ENCODE measurements at places on chromosomes 2 and 18.

GRCh38 chr2:180016937-180017336 lies 9.8 kb upstream of the CWC22 start:
- DNase-seq = no peak

DNA sequence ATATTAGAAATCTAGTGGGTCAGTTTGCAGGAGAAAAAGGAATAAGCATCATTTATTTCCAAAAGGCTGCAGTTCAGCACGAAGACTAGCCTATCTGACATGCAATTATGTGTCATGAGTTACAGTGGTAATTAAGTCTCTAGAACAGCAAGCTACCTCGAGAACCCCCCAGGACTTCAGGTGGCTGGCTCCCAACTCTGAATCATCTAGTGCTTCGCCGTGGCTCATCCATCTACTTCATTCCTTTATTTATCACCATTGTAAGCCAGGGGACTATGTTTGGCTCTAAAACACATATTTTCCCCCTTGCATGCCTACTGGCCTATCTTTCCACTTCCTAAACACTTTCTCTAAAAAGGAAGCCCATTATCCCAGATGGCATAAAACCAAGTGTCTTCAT lies 121.6 kb downstream of the TXNL1 start:
- no peak for DNase-seq

DNA sequence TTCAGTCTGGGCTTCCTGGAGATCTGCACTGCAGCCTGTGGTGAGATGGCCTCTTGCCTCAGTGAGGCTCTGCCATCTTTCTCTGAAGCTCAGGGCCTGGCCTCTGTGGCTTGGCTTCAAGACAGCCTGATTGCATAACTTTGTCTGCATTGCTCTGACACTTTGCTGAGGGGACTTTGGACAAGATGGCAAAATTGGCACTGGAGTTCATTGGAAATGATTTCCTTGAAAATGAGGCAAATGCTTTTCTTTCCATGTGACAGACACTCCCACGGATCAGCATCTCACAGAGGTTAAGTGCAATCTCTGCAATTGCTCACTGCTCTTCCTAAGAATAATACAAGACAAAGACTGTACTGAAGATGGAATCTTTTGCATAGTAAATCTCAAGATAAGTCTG lies 166.8 kb downstream of the KCNS3 start:
- no peak for DNase-seq

GRCh38 chr2:184049566-184049965 lies 548.8 kb upstream of the ZNF804A start:
- DNase-seq = no peak

GRCh38 chr18:22956226-22956625 lies 23.1 kb downstream of the RBBP8 start:
- DNase-seq = no peak

- DNase-seq = no peak
These were observed 67.0 kb downstream of the CAB39 start for GRCh38 chr2:230779607-230780006.

DNA sequence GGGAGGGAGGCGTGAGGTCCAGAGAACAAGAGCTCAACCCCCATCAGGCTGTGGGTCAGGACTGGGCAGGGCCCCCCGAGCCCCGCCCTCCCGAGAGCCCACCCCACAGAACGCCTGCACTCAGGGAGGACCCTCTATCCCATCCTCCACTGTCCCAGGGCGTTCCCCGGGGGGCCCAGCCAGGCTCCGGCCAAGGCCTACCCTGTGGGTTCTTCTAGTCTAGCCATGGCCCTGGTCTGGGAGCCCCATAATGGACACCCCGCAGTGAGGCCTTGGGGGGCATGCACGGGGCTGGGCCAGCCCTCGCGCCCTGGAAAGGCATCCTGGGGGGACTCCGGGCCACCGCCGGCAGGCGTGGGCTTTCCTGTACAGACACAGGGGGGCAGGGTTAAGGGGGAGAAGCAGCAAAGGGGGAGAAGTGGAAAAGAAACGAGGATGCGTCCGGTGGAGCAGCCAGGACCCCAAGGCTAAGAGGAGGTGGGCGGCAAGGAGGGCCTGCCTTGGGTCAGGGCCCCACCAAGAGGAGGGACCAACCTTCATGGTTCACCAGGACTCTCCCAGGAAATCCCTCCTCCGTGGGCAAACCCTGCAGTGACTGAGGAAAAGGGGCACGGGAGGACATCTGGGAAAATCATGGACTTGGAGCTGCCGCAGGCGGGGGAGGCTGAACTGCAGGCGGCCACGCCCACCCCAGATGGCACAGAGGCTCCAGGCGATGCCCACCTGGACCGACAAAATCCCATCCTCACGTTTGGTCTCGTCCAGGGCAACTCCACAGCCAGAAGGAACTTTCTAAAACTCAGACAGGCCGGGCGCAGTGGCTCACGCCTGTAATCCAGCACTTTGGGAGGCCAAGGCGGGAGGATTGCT lies 2.7 kb upstream of the CROCC2 start:
- no peak for DNase-seq

DNA sequence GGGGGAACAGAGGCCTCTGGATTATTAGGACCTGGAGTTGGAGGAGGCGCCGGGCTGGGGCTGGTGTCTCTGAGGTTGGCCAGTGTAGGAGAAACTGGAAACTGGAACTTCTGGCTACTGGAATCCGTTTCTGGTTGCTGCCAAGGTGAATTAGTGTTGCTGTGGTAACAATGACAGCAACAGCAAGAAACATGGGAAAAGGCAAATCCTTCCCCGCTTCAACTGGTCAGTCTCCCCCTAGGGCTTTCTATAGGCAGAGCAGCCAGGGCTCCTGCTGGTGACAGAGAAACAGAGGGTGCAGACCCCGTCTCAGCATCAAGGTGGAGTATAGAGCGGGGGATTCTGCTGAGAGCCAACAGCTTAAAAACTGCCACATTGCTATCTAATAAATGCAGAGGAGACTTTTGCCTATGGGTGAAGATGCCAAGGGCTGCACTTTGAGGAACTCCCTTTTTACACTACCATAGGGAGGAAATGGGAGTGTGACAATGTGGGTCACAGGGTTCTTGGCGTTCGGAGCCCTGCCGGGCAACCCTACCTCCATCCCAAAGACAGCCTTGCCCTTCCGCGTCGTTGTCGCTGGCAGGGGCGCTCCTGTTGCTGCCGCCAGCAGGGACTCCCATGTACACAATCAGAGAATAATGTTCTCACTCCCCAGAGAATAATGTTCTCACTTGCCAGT lies 81.4 kb upstream of the CABLES1 start:
- no peak for DNase-seq

DNA sequence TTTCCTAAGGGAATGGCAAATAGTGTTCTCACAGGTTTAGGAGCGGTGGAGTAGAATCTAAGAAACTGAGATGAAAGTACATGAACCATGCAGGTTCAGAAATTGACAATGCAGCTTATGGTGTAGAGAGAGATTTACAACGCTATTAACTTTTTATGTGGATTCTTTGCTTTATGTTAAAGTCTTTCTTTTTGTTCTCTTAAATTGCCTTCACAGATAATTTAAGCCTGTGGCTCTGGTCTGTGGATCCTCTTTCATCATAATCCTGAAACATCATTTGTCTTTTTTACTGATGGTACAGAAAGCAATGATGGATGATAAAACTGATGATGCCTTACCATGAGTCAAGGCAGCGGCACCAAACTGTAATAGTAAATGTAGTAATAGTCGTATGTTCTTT lies 30.3 kb downstream of the SOCS6 start:
- no peak for DNase-seq

GRCh38 chr2:98563394-98563793 lies 44.9 kb downstream of the COA5 start:
- no peak for DNase-seq

DNA sequence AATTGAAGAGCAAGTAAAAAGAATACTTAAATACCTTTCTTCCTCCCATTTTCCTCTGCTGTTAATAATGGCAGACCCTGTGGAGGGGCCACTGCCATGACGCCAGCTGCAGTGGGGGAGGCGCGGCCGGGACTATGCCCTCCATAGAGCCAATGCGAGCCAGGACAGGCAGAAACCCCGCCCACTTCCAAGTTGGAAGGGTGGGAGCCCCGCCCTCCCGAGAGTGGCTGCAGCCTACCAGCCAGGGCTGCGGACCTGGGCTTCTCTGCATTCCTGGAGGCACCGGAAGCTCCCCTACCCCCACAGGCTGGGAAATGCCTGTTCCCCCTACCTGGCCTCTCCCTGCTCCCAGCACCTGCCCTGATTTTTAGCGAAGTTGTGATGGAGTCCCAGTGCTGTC lies 439.4 kb upstream of the CDH19 start:
- DNase-seq = no peak

DNA sequence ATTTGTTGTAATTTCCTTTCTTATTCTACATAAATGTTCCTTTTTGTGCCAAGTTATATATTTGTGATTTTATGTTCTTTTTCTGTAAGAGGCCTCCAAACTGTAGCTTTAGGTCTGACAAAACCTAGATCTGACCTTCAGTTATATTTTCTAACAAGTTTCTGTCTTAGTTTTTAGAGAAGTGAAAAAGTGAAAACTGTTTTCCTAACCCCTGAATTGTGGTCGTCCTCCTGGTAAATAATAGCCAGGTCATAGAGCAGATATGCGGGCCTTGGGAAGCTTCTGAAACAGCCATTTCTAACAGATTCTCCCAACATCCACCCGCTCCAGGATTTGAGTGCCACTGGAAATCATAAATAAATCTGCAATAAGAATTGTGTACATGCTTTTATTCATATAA lies 398.4 kb upstream of the CWC22 start:
- DNase-seq = no peak

DNA sequence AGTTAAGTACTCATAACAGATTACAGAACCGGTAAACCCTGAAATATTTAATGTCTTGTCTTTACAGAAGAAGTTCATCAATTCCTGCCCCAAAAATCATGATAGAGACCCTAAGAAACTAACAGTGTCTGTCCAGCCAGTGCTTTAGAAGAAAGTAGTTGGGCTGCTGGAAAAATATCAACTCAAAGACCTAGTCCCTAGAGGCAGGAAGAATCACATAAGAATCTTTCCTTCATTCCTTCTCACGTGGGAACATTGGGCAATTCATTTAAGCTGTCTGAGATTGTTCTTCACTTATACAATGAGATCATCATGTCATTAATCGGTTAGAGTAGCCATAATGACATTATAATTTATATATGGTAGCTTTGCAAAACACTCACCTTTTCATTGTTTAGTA lies 156.4 kb downstream of the CCBE1 start:
- no peak for DNase-seq

DNA sequence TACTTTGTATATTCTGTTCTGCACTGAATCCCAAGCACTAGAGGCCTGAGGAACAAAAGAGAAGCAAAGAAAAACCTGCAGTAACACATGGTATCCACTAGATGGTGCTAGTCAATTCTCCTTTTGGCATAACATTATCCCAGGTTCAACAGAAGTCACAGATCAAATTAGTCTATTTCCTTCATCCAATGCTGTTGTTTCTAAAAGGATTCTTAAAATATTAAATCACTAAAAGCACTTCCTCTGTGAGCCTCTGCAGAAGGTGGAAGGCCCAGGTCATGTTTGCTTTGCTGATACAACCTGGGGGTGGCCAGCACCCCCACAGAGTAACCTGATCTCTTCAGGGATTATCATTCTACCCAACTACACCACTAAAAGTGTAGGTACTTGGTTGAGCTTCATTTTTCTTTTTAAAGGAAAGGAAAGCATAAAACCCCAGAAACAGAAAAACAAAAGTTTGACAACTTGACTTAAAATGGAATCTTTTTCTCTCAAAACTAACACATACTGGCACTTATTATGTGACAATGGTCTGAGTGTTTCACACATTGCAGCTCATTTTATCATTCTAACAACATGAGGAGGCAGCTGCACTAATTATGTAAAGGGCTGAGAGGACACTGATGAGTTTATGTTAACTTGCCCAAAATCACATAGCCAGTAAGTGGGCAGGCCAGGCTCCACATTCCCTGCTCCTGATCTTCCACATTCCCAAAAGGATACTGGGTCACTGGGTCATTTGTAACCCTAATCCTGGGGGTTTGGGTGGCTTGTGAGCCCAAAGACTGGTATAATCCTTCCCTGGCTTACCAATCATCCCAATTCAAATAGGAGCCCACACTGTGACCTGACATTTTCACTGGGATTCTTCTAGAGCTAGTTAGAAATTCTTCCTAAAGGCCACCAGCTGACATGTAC lies 66.8 kb upstream of the DNER start:
- no peak for DNase-seq
